T-helper 1 cell (primary cell): ENCODE measurements at places on chromosomes 1 and 21.

- DNase-seq = no peak
These were observed 21.9 kb downstream of the TMCC2 start for GRCh38 chr1:205249651-205250050.

DNA sequence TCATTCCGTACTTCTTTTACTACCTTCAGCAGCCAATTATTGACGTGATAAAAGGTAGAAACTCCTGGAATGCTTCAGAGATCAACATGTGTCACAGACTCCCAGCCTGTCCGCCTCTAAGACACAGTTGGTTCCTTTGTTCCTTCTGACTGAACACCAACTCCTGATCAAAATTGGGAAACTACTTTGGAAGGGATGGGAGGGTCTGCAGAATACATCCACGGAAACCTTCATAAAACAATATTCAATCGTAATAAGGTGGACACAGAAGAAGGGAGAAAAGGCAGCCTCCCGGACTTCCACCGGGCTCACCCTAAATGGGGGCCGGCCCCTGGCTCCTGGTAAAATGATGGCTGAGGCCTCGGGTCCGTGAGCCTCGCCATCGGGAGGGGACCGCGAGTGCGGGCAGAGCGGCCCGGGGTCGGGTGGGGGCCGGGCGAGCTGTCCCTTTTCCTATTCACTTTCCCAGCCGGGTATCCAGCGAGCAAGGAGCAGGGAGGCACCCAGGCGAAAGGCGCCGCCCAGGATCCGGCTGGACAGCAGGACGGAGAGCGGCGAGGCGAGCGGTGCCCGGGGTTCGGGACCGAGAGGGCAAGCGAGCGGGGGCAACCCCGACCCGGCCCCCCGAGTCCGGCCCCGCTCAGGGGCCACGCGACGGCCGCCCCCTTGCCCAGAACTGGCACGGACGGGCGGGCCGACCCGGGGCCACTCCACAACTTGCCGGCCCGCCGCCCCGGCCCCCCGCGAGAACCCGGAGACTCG lies 805 bp downstream of the NRIP1 start:
- DNase-seq = no peak

GRCh38 chr1:5768014-5768413 lies 224.2 kb downstream of the NPHP4 start:
- DNase-seq = no peak

DNA sequence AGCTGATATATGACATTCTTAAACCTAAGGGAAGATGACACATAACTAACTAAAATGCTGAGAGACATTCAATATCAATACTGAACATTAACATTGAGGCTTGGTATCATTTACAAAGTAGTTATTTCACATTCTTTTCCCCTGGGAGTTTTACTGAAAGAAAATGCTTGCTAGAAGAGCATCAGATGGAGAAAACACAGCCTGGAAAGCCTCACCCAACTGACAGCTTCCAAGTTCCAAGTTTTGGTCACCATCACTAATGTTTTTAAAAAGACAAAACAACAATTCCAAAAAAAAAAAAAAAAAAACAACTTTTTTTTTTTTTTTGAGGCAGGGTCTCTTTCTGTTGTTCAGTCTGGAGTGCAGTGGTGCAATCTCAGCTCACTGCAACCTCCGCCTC lies 80.6 kb downstream of the DSCAM start:
- DNase-seq = no peak
